ENCODE measurements at places on chromosomes 3 and 15.

DNA sequence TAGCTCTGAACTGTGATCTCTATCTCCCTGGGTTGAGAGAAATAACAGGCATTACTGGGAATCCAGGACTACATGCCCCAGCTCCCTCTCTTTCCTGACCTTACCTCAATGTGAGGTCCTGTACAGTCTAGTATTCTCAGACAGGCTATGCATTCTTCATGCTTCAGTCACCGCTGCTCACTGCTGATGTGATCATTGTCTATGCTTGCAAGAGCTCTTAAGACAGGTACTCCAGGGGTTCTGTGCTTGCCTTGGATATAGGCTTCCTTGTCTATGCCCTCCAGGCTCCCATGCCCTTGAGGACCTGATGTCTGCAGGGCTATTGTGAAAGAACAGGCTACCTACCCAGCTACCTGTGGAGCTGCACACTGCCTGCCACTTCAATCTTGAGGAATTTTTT, 183.6 kb downstream of the MBNL1 start:
- DNase-seq: no peak

DNA sequence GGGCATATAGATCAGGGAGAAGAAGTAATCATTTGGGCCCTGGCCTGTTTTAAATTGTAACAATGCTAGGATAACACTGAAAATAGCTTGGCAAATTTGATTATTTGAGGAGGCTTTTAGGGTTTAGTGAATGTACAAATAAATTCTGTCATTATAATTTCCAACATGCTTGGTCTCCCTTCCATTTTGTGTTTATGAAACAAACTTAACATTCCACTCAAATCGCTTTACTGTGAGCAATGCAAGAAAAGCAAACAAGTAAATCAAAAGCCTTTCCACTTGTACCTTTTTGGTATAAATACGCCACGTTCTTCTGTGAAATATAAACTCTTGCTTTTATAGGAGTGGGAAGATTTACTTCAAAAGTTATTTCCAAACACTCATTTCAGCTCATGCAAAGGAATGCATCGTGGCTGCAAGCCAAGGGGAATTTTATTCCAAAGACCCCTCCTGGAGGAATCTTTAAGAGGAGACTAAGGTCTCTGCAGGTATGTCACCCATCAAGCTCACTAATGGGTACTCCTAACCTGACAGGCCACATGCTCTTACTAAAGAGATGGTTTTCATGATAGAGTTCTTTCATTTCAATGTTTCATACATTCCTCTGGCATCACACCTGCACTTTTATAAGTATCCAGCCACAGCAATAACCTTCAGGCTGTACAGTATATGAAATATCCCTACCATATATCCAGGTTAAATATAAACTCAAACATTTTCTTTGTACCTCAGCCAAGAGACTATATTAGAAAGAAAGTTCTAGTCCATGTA, 115.2 kb downstream of the P3H2 start:
- no peak for DNase-seq

DNA sequence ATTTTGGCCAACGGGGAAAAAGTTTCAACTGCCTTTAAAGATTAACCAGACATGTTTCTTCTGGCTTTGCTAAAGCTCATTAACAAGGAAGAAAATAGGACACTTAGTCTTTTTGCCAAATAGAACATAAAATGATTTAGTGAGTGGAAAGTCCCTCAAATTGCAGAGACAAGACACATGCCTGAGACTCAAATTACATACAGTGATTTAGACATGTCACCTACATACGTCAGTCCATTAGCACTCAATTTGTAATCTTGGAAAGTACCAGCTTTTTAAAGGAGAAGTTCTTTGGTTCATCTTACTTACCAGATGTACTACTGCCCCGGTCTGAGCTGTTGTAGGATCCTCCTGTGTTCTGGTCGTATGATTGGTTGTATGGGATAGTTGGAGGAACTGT, 1134.2 kb downstream of the ROBO1 start:
- DNase-seq: no peak

- DNase-seq: no peak
Observed at GRCh38 chr15:47507221-47507985, 209.9 kb upstream of the SEMA6D start.

GRCh38 chr3:167406876-167407492, 26.9 kb upstream of the ZBBX start:
- DNase-seq: peak; percentile 5

DNA sequence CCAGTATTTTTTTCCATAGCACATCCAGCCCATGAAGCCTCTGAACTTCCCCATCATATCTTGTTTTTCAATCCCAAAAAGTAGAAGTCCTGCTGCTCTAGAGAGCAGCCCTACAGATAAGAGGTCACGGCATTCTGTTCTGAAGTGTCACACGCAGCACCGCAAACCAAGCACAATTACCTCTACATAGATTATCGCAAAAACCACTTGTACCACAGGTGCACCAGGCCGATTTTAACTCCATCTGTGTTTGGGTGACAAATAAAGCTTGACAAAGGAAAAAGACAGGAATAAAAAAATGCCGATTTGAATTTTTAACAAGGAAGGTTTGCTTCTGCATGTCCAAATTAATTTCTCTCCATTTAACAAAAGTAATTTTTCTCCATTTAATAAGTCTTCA, 113.7 kb downstream of the MYO5A start:
- no peak for DNase-seq

DNA sequence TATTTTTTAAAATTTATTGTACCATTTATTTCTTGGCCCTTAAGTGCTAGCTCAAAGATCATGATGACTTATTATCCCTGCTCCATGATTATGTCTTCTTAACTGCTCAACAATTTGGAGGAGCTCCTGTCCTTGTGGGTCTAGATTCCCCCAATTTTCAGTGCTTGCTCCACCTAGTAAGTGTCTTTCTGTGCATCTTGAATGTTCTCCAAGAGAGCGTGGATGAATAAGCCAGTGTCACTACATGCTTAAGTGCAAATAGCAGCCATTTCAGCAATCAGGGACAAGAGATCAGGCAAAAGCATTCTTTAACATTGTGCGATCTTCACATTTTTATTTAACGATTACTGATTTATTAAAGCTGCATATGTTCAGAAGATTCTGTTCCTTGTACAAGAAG, 99.4 kb downstream of the ALCAM start:
- DNase-seq: no peak

GRCh38 chr15:81724536-81724935, 321.3 kb downstream of the MEX3B start:
- DNase-seq: no peak

DNA sequence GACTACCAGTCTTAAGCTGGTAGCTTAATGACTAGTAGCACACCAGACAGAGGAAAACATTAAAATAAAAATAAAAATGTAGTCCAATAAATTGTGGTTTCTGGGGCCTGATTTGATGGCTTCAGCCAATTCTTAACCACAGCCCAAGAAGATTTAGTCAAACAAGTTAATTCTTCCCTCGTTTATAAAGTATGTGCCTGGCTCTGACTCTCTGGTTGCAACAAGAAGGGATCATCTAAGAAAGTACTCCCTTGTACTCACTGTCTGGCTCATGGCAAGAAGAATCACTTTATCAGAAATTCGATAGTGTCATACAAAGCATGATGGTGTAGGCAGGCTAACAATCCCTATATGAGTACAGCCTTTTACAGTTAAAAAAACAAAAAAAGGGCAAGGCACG, 141.9 kb downstream of the P3H2 start:
- no peak for DNase-seq

GRCh38 chr15:82870727-82871320, 61.4 kb downstream of the WHAMM start:
- DNase-seq: no peak

GRCh38 chr3:127483902-127484591, 106.5 kb downstream of the TPRA1 start:
- DNase-seq: no peak

GRCh38 chr15:42282926-42283325, 9.7 kb upstream of the TMEM87A start:
- no peak for DNase-seq

GRCh38 chr3:132033471-132033870, 1.3 kb downstream of the CPNE4 start:
- no peak for DNase-seq

- no peak for DNase-seq
Observed at GRCh38 chr3:66823009-66823397, 175.1 kb upstream of the KBTBD8 start.

GRCh38 chr15:90268415-90268814, 2.9 kb downstream of the NGRN start:
- no peak for DNase-seq

GRCh38 chr3:34782871-34783270, 856.5 kb upstream of the ARPP21 start:
- no peak for DNase-seq

DNA sequence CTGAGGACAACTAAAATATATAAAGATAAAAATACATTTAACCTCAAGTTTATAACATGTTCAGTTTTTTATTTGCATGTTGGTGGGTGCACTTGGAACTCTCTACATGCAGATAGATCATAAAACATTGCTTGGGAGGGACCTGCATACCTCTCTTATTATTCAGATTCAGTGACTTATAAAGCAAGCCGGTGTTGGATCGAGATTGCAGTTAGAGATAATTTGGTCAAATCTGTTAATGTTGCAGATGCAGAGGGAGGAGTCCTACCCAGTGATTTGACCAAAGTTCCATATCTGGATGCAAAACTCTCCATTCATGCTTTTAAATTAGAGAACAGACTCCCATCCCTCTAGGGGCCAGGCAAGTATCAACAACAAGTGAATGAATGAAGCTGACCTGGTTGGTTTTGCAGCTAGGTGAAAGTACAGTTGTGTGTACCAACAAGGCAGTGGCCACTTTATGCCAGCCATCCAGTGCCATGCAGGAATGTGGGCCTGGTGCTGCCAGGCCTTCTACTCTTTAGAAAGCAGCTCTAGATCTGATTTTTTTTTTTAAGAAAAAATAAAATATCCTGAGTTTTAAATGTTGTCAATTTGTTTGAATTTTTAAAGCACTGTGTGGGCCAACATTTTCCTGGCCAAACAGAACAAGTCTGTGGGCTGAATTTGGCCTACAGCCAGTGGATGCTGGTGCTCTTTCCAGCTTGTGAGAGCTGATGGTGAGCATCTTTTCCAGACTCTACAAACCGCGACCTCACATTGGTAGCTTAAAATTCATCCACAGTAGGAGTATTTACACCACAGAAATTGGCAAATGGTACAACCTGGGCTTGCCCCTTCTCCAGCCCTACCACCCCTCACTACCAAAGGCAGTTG, 12.3 kb downstream of the CDIN1 start:
- DNase-seq: no peak

All from anterior cingulate cortex (tissue), 58 donors.